Naive thymus-derived CD8-positive, alpha-beta T cell (primary cell): ENCODE measurements at places on chromosomes 6 and 20.

DNA sequence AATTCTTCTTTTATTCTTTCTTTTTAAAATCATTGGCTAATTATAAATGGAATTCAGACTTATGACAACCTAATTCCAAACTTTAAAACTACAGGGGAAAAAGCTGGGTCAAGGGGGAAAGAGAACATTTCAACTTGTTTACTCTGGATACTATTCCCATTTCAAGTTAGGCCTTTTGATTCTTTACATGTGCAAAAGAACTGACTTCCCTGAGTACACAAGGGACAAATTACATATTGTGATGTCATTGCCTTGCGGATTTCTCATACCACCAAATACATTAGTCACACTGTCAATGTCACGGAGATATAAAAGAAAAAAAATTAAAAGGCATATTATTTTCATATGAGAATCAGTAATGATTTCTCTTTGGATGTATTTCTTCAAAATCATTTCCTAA is 96.5 kb upstream of the TBX18 start:
- no peaks in the 10 kb centered on the region for H3K36me3 ChIP-seq
- H3K27ac ChIP-seq, result no peak overlapping the region
- DNase-seq, result no peak
- peaks cover 9% of the 10 kb centered on the region for H3K27me3 ChIP-seq
- no peak overlapping the region for H3K4me3 ChIP-seq

DNA sequence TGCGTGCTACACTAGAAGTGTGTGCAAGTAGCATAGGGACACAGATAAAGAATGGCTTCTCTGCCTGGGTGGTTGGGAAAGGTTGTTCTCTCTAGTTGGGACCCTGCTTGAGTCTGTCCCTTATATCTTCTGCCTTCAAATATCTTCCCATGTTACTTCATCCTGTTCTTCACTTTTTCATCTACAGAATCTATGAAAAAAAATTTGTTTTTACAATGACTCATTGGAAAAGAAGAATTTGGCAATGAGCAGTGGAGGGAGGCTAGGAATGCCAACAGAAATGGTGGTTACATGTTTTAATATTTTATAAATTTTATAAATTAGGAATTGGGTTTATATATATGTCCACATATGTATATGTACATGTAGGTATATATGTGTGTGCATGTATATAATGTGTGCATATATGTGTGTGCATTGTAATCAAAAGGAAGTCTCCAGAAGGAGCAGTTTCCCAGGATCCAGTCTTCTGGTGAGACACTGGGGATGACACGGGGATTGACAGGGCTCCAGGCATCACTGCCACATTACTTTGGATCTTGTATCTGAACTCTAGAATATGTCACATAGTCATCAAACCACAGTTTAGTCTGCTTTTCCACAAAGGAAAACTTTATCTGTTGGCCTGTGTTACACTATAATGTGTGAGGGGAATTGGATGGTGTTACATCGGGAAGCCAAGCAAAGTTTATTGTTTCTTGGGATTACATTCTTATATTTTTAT is 75.3 kb upstream of the RIPOR2 start:
- no peak for DNase-seq
- H3K36me3 ChIP-seq, result no peaks in the 10 kb centered on the region
- peaks cover 41% of the 10 kb centered on the region for H3K4me1 ChIP-seq
- no peaks in the 10 kb centered on the region for H3K27me3 ChIP-seq
- no peak overlapping the region for H3K27ac ChIP-seq
- H3K4me3 ChIP-seq, result no peak overlapping the region

GRCh38 chr6:36113049-36113448 is 17.3 kb upstream of the MAPK13 start:
- H3K4me3 ChIP-seq, result no peak overlapping the region
- no peaks in the 10 kb centered on the region for H3K27me3 ChIP-seq
- no peak for DNase-seq
- peak overlapping the region; percentile 96 for H3K27ac ChIP-seq

DNA sequence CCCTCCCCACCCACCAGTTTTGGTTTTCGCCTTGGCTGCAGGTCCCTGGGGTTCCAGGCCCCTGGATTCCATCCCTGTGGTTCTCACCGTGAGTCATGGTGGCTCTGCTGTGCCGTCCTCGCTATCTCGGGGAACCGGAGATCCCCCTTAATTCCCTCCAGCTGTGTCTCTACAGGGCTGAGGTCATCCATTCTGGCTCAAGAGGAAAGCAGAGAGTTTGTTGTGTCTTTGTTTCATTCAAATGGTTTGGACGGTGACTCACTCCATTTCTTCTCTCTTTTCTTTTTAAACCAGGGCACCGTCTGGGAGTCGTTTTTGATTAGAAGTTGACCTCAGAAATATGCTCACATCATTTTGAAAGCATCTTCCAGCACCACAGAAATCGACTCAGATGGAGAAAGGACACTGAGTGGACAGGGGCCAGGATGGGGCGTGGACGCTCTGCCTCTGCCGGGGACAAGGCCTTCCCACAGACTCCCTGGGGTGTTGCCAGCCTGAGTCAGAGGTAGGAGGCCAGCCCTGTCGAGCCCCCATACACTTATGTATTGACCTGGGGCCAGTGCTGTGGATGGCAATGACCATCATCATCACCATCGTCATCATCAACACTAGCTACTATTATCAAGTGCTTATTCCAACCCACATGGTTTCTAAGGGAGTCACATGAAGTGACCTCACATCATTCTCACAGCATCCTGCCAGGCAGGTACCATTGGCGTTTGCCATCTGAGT is 176.2 kb downstream of the NFATC2 start:
- no peaks in the 10 kb centered on the region for H3K4me1 ChIP-seq
- no peak overlapping the region for H3K4me3 ChIP-seq
- no peak for DNase-seq
- H3K27ac ChIP-seq, result no peak overlapping the region
- H3K36me3 ChIP-seq, result peaks cover 13% of the 10 kb centered on the region
- peaks cover 6% of the 10 kb centered on the region for H3K27me3 ChIP-seq

DNA sequence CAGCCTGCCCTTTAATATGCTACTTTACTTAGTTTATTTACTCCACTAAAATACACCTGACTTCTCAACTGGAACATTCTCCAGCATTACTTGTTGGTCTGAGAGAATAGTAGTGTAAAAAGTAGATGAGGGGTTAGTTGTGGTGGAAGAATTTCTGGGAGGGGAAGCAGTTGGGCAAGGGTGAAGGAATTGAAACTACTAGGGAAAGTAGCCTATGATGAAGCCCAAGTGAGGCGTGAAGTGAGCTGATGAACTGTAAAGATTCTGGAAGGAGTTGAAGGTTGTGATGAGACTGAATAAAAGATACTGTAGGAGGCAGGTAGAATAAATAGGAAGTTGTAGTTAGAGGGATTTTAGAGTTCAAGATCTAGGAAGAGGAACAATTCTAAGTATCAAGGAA is 72.5 kb downstream of the ITCH start:
- peaks cover 65% of the 10 kb centered on the region for H3K36me3 ChIP-seq
- H3K27ac ChIP-seq, result peak overlapping the region; percentile 30
- no peak for DNase-seq
- no peaks in the 10 kb centered on the region for H3K27me3 ChIP-seq

DNA sequence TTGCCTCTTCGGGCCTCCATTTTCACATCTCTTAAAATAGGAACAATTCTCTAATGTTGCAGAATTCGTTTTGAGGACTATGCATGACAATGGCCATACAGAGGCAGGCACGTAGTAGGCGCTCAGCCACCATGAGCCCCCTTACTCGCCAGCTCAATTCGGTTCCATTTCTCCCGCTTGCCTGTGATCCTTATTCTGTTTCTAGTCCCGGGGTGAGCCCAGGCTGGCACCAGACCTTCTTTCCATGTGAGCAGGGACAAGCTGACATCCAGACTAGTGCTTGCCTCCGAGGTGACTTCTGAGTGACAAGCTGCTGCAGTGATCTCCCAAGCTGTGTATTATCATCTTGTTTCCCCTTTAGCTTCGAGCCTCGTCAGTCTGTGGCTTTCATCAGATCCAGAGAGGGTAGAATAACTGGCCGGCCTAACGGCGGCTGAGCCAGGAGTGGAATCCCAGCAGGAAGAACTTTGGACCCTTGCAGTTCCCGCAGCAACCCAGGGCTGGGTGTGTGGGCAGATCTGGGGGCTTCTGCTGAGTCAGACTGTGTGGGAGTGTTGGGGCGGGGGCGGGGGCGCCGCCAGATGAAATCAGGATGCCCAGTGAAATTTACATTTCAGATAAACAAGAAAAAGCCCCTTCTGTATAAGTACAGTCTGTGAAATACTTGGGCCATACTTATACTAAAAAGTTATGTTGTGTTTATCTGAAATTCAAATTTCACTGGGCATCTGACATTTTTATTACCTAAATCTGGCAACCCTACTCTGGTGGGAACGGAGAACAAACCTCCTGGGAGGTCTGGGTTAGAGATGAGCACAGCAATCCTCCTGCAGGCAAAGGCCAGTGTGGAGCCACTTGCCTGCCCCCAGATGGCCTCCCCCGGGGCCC is 10.9 kb downstream of the BANF2 start:
- no peaks in the 10 kb centered on the region for H3K27me3 ChIP-seq
- H3K4me3 ChIP-seq, result no peak overlapping the region
- no peaks in the 10 kb centered on the region for H3K36me3 ChIP-seq
- no peaks in the 10 kb centered on the region for H3K4me1 ChIP-seq
- no peak for DNase-seq
- H3K27ac ChIP-seq, result no peak overlapping the region

DNA sequence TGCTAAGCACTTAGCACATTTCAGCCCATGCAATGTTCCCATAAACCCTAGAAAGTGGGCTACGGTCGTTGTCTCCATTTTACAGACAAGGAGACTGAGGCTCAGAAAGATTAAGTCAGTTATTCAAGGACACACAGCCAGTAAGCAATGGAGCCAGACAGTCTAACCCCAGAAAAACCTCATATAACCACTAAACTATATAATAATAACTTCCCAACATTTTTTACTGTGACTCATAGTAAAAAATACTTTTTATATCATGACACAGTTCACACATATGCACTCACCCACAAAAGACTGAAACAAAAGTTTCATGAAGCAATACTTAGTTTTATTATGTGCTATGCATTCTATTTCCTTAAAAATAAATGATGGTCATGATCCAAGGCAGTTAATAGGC is 66.2 kb upstream of the EYA2 start:
- DNase-seq, result no peak
- peaks cover 6% of the 10 kb centered on the region for H3K27me3 ChIP-seq
- H3K36me3 ChIP-seq, result no peaks in the 10 kb centered on the region

GRCh38 chr6:112933947-112934346 is 586.8 kb downstream of the RFPL4B start:
- no peaks in the 10 kb centered on the region for H3K27me3 ChIP-seq
- no peak overlapping the region for H3K27ac ChIP-seq
- no peaks in the 10 kb centered on the region for H3K4me1 ChIP-seq

DNA sequence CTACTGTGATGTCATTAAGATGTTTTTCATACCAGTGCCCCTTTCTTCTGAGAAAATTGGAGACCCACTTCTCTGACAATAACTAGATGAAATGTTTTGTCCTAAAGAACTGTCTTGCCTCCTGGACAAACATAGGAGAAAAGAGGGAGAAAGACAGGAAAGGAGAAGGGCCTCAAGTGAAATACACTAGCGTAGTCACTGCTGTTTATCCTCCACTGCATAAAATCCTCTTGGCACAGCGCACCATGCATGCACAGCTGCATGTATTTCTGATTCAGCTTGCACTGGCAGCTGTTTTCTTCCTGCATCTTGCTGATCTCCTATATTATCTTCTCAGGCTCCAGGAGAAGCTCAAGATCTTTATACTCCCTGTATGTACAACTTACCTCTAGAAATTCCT is 158.0 kb upstream of the BMP5 start:
- H3K36me3 ChIP-seq, result no peaks in the 10 kb centered on the region
- no peaks in the 10 kb centered on the region for H3K4me1 ChIP-seq

- H3K27me3 ChIP-seq, result no peaks in the 10 kb centered on the region
- no peak for DNase-seq
- H3K4me3 ChIP-seq, result no peak overlapping the region
- peaks cover 6% of the 10 kb centered on the region for H3K36me3 ChIP-seq
Measured at GRCh38 chr6:109722564-109723254, 31.6 kb downstream of the FIG4 start.

GRCh38 chr20:58268421-58268821 is 40.0 kb upstream of the ANKRD60 start:
- no peak for DNase-seq
- no peaks in the 10 kb centered on the region for H3K27me3 ChIP-seq
- peak overlapping the region; percentile 44 for H3K27ac ChIP-seq
- peak overlapping the region; percentile 47 for H3K4me3 ChIP-seq

GRCh38 chr6:25578538-25578937 is 73.5 kb upstream of the SCGN start:
- H3K4me1 ChIP-seq, result peaks cover 6% of the 10 kb centered on the region
- H3K36me3 ChIP-seq, result peaks cover 21% of the 10 kb centered on the region
- no peak overlapping the region for H3K27ac ChIP-seq
- no peaks in the 10 kb centered on the region for H3K27me3 ChIP-seq
- no peak for DNase-seq

DNA sequence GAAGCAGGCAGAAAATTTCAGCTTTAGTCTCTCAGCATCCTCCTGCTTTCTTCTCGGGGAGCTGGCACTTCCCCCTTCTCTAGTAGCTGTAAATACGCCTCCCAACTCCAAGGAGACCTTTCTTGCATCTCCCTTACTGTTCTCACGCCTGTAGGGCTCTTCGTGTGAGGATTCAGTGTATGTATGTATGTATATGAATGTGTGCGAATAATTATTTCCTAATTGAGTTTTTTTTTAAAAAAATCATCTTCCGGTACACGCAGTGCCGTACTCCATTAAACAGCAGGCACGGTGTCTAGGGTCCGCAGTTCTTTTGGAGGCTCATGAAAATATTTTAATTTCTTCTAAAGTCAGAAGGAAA is 85.4 kb downstream of the HFE start:
- H3K4me3 ChIP-seq, result peak overlapping the region; percentile 98
- H3K27ac ChIP-seq, result peak overlapping the region; percentile 96
- H3K4me1 ChIP-seq, result peaks cover 33% of the 10 kb centered on the region
- H3K27me3 ChIP-seq, result no peaks in the 10 kb centered on the region
- no peaks in the 10 kb centered on the region for H3K36me3 ChIP-seq

DNA sequence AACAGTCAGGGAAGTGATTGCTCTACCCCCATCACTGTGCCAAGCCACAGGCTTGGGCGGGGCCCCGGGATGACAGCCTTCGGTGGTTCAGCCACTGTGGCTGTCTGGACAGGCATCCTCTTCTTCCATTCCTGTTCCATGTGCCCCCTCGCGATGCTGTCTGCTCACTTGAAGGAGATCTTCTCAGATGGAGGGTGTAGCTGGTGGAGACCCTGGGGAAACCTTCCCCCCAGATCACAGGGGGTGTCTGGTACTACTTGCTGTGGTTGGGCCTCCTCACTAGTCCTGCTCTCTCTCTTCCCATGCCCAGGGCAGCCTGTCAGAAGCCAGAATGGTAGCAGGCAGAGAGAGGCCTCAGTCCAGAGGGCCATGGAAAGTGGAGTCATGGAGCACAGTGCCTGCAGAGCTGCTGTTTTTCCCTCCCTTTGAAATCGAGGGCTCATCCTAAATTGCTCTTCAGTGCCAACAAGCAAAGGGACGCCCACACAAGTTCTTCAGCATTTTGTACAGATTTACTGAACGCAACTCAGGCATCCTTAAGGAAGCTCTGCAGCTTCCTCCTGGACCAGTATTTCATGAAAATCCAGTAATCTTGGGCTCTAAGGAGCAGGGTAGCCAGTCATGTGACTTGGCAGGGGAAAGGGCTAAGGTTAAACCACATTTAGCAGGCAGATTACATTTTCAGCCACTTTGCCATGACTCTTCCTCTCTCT is 326.6 kb downstream of the ZFAND3 start:
- peaks cover 15% of the 10 kb centered on the region for H3K4me1 ChIP-seq
- no peak for DNase-seq
- H3K27me3 ChIP-seq, result no peaks in the 10 kb centered on the region
- H3K36me3 ChIP-seq, result no peaks in the 10 kb centered on the region
- H3K27ac ChIP-seq, result peak overlapping the region; percentile 72

- H3K4me1 ChIP-seq, result peaks cover 61% of the 10 kb centered on the region
- DNase-seq, result no peak
- no peaks in the 10 kb centered on the region for H3K36me3 ChIP-seq
- no peak overlapping the region for H3K27ac ChIP-seq
- no peak overlapping the region for H3K4me3 ChIP-seq
- H3K27me3 ChIP-seq, result no peaks in the 10 kb centered on the region
Measured at GRCh38 chr6:71252960-71253359, 35.7 kb upstream of the OGFRL1 start.
